Smooth muscle cell of trachea (primary cell): ENCODE measurements at places on chromosomes 1 and 21. TPM values are rescaled to one million over a fixed set of nuclear protein-coding genes. Genes with fewer than 3 reads are reported as not detected.

The TNFSF4 gene
- 0.87 and 1.2 TPM in 2 replicates for total RNA-seq

The KRTAP21-2 gene
- not detected in 2 replicates for total RNA-seq

The ZBTB40 gene
- 9.9 and 10.8 TPM in 2 replicates for total RNA-seq

The MAP1LC3C gene
- 0.87 and 1.3 TPM in 2 replicates for total RNA-seq

The LELP1 gene
- not detected in 2 replicates for total RNA-seq

The SH2D1B gene
- total RNA-seq: not detected in 2 replicates

The PSMB4 gene
- 319 and 409 TPM in 2 replicates for total RNA-seq

The PADI3 gene
- total RNA-seq: not detected in 2 replicates

The ZNF593OS gene
- total RNA-seq: not detected in 2 replicates

The TCHHL1 gene
- not detected in 2 replicates for total RNA-seq
